ENCODE measurements at places on chromosomes 7 and 10.

- no peak for DNase-seq
Measured at GRCh38 chr7:121373177-121373576, 22.9 kb downstream of the FAM3C start.

DNA sequence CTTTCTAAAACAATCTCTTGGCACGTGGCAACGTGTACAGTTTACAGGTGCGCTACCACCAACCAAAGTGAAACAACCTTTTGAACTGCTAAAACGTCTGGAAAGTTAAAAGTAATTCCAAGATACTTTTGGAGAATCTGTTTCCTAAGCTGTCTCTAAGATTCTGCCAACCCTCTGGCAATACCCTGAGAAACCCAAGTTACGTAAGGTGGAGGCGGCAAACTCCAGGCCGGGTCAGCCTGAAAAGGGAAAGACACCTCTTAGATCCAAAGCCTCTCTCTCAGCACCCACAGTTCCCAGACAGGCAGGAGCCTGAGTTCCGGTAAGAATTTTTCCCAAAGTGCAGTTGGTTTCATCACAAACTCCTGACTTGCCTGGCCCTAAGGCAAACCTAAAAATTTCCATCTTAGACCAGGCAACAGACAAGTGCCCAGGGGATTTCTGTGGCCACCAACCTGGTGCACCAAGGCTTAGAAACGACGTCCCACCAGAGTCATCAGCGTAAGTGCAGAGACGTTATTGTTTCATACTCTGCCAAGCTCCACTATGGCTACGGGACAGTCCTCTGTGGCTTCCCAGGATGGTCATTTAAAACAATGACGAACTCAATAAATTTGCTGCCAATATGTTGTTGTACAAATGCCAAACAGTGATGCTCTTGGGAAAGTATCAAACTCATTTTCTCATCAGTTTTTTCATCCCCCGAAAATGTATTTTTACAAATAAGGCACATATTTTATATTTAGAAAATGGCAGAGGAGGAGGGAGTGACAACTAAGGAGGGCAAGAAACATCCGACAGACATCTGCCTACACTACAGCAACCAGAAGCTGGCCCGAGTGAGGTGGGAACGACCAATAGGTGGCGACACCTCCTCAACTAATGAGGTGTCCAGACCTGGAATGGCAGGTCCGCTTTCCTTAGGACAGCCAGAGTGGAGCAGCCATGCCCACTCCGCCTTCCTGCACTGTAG is 205.8 kb upstream of the FRMD4A start:
- DNase-seq, result no peak

GRCh38 chr10:97067716-97068391 is 117.9 kb downstream of the SLIT1 start:
- no peak for DNase-seq

GRCh38 chr7:45564485-45564884 is 9.7 kb upstream of the ADCY1 start:
- DNase-seq, result no peak

DNA sequence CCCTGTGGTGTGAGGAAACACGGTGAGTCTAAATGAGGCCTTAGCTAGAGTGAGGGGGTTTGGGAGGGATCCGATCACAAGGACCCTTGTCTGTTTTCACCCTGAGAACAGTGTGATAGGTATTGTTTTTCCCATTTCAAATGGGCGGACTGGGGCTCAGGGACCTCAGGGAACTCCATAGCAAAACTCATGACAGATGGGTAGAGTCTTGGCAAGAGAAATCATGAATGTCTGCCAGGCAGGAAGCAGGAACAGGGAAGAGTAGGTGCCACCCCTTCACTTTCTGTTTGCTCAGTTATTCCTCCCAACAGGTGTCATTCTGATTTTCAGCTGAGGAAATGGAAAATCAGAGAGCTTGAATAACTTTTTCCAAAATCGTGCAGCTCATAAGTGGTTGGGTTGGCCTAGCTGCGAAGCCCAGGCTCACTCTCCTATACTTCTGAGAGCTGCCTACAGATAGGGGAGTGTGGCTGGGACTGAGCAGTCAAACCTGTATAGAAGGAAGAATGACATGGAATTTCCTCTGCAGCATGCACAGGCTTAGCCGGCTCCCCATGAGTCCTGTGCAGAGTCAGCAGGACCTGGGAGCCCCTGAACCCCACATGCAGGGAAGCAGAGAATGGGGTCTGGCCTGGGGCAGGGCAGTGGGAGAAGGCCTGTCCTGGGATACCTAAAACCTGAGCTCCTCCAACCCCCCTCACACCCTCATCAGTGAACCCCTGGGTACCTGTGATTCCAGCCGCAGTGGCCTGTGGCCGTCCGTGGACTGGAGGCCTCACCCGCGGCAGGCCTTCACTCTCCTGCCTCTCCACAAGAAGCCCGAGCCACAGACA is 17.6 kb upstream of the C10orf105 start:
- DNase-seq, result no peak

- no peak for DNase-seq
Measured at GRCh38 chr10:43201545-43202131, 63.4 kb downstream of the CSGALNACT2 start.

DNA sequence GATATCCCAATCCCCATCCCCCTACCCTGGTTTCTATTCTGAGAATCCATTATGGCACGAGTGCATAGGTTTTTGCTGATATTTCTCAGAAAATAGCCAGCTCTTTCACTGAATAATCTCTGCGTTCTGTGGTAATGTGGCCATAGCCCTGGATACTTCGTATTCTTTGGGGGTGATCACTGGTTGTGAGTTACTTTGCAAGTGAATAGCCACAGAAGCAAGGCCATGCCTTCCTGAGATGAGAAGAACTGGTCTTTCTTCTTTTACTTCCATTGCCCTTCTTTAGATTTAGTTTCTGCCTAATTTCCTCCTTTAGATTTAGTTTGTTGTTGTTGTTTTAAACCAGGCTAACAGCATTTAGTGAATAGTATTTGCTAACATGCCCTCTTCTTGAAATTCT is 323.4 kb downstream of the CDC14C start:
- DNase-seq, result no peak

DNA sequence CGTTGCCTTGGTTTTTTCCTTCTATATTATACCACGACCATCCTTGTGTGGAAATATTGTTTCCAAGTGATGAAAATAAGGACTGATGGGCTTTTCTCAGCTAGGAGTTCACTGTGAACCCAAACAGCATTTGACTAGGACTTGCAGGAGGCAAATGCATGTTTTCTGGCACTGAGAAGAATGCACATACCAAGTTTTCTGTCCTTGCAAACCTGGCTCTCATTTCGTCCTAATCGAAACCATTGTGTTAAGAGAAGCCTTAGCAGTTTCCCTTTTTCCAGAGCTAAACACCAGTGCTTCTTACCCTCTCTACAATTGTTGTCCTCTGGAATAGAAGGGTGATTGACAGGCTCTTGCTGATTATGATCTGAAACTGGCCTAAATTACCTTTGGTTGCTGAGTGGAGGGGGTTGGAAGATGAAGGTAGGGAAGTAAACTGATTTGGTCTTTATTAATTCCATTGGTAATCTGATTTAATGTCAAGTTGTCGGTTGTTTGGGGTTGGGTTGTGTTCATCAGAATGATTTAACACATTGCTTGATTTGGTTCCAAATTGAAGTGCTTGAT is 33.1 kb upstream of the ELMO1 start:
- no peak for DNase-seq

DNA sequence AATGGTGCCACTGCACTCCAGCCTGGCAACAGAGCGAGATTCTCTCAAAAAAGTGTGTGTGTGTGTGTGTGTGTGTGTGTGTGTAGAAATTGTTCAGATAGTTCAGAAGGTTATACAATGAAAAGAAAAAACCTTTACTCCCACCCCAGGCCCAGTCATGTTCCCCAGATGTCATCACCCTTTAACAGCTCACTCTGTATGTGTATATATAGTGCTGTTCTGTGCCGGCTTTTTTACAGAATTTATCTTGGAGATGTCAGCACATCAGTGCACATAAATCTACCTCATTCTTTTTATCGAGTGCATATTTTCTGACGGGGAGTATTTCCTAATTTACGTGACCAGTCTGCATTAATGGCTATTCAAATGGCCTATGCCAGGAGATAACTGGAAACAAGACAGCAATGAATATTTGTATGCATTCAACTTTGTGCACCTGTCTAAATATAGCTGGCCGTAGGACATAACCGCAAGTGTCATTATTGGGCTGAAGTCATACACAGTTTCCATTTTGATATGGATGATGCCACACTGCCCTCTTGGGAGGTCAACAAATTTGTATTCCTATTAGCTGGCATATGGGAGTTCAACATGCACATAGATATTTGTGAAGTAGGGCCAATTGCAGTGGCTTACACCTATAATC is 11.7 kb downstream of the NIPSNAP2 start:
- no peak for DNase-seq

DNA sequence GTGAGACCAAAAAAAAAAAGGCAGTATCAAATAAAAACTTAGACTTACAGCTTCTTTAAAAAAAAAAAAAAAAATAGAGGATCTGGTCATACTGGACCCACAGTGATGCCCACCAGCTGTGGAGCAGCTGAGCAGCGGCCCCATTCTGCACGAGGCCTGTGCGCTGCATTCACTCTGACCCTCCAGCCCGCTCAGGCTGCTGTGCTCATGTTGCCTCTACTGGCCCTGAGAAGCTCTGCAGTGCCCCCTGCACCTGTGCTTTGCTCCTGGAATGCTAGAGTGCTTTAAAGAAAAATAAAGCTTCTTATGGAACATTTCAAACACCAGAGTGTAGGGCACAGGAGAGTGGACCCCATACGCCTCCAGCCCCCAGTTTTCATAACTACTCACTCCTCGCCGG is 33.2 kb downstream of the TMEM120A start:
- DNase-seq, result no peak

DNA sequence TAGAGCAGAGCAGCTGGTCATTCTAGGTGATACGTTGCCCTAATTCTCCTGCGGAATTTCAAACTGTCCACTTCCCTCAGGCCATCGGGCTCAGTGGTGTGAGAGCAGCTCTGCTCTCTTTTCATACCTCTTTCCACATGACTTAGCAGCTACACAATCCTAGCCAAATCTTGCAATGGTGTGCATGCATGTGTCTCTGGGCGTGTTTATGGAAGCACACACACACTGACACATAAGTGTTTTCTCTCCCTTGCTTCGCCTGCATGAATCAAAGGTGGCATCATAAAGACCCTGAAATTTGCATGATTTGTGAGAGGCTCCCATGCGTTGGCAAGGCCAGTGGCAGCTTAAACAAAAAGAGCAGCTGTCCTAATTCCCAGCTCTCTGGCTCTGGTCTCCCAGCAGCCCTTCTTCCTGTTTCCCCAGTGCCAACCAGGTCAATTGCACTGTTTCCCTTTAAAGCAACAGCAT is 1189.5 kb downstream of the GATA3 start:
- DNase-seq, result no peak

GRCh38 chr10:10803278-10803677 is 214.4 kb upstream of the CELF2 start:
- no peak for DNase-seq

GRCh38 chr7:135236727-135237126 is 3.1 kb downstream of the STRA8 start:
- no peak for DNase-seq

DNA sequence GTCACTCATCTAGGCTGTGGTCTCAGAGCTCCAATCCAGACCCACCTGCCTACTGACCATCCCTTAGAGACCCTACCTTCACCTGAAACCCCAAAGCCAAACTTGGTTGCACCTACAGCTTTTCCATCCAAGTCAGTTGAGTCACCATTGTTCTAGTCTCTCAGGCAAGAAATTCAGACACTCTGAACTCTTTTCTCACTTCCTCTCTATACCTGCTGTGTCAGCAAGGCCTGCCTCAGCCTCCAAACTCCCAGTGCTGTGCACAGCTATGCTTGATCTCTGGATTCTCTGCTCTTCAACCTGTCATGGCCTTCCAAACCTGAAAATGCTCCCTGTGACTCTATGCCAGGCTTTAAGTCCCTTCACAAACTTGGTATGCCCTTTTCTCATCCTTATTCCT is 47.4 kb upstream of the MTURN start:
- no peak for DNase-seq

DNA sequence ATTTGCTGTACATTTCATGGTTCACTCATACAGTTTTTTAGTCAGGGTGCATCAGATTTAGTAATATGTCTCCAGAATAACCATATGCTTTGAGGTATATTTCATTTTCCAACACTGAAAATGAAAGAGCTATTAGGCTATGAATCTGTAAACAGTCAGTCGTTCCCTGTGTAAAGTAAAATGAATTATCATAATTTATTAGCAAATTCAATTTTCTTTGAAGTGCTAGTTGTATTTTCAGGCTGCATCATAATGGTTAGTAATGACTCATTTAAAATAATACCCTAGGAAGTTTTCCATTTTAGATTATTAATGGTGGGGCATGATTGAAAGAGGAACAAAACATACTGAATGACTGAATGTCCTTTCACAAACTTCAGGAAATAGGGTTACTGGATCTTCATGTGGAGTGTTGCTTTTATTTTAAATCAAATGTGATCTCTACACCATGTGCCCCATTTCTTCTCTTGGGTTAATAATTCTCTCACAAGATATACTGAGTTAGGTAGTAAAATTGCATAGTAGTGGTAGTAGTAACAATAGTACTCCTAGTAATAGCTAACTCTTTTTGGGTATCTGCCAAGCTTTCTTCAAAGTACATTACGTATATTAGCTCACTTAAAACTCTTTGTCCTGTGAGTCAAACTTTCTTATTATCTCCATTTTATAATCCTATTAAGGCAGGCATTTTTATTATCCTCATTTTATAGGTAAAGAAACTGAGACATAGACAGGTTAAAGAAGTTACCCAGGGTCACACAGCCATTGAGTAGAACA is 476.5 kb downstream of the SUGCT start:
- DNase-seq, result no peak

Measured in AG04450 (cell line).